Stimulated activated CD8-positive, alpha-beta memory T cell treated with anti-CD3 and anti-CD28 coated beads, Interleukin-7, amount 100 ng/mL, for 1 hour (primary cell): ENCODE measurements at places on chromosomes 1 and 21.

- DNase-seq = no peak
These were observed 8.8 kb upstream of the AHCYL1 start for GRCh38 chr1:109975718-109976117.

DNA sequence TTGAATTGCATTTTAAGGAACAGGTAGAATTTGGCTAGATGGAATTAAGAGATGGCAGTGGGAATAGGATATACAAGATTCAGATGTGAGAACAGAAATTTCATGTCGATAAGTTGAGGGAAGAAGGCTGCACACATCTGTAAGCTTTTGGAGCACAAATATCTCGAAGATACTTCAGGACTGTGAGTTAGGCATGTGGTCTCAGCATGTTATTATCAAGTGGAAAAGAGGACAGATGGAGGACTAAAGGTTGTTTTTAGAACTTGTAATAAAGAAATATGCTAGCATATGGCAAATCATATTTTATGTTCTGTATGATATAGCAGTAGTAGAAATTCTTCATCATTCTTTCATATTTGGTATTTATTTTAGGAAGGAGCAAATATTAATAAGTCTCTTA is 61.5 kb downstream of the KIF1B start:
- no peak for DNase-seq

DNA sequence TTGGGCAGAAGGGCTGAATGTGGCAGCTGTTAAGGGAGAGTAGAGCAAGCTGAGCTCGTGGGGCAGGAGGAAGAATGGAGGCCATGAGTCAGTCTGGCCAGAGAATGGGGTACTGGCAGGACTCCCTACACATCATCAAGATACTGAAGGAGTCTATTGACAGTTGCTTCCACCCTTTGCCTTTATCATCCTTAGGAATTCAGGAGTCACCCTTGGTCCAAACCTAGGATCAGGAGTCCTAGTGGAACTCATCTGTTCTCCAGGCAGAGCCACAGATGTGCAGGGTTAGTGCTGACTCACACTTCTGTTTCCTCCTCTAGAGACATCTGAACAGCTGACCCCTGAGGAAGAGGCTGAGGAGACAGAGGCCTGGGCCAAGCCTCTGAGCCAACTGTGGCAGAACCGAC is 18.7 kb upstream of the ST3GAL3 start:
- DNase-seq = no peak

- DNase-seq = no peak
These were observed 19.7 kb upstream of the HYI start for GRCh38 chr1:43473463-43473862.

- DNase-seq = no peak
These were observed 3901.2 kb downstream of the SRGAP2C start for GRCh38 chr1:125085720-125086591.

GRCh38 chr1:25616987-25617624 is 515 bp downstream of the MAN1C1 start:
- DNase-seq = no peak

- DNase-seq = no peak
These were observed 846.9 kb upstream of the ADAMTS5 start for GRCh38 chr21:27813750-27814149.

DNA sequence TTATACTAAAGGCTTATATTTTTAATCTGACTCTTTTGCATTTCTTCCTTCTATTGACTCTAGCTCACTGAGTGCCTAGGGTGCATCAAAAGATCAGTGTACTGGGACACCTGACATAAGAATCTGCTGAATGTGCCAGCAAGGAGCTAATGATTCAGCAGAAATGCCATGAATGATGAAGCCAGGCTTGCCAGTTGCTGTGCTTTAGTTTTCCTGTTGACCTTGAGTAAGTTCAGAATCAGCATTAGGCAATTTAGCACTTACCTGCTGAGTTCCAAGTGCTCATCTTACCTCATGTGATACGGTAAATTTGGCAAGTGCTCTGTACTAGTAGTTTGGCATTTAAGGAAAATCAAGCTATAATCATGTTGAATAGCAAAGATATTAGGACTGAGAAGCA is 523.2 kb upstream of the B3GALT2 start:
- DNase-seq = no peak
